GM13977 (cell line): ENCODE measurements at places on chromosomes 4 and X.

DNA sequence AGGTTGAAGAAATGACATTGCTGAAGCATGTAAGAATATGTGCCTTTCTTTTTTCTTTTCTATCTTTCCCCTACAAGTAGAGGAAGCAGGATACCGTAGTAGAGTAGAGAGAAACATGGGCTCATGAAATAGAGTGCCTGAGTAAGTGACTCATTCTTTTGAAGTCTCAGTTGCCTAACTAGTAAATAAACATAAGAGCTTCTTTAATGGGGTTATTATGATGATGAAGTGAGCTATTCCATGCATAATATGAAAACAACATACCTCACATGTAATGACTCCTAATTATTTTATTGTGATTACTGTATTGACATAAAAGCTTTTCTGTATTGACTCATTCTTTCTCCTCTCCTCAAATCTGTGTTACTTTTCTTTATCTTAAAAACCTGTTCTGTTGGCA is 1538.2 kb downstream of the TECRL start:
- no peak for DNase-seq

DNA sequence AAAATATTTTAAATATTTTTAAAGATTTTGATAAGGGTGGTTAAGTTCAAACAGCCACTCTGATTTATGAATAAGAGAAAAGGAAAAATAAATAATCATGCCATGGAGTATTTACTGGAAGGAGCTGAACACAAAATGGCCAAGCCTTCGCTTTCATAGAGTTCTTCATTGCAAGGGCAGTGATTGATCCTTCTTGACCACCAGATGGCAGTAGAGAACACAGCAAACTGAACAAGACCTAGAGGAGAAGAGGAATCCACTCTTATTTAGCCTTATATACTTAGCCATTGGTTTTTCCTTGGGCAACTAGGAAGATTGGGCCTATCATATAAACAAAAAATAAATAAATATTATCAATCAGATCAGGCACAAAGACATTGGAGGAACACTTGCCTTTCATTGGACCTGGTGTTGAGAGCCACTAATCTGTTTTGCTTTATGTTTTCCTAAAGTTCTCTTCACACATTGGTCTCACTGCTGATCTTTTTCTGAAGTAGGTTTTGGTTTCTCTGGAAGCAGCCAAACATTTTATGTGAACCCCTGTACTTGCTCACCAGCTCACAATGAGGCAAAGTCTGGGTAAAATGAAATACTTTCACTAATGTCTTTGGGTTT is 58.1 kb upstream of the PARM1 start:
- peak; percentile 36 for DNase-seq

DNA sequence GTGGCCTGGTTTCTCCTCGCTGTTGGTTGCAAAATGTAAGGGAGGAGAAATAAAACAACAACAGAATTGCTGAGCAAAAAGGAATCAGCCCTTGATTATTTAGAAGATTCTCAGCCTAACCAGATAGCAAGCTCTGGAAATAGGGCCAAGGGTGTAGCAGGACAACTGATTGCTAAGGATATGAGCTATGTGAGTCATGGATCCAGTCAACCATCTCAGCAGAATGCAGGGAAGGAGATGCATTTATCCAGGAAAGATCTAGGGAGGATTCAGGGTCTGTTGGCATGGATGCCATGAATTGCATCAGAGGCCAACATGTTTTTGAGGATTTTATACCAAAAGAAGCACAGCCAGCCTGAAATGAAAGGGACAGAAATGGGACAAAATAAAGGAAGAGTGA is 2.2 kb upstream of the XAGE3 start:
- no peak for DNase-seq

- no peak for DNase-seq
Measured at GRCh38 chr4:69576251-69576877, 63.1 kb downstream of the UGT2A2 start.

DNA sequence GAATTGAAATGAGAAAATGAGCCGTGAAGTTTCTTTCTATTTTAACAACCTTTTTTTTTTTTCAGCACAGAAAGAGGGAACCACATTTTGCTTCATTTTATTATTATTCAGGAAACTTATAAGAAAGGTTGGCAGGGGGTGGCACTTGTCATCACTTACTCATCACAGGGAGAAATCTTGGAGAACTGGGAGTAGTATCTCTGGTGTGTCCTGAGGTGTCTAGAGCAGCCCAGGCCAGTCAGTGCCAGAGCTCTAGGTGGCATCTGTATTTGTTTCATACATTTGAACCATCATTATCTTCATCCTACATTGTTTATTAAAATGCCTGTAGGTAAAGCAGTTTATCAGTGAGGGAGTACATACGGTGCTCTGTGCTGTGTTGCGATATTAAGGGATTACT is 43.8 kb upstream of the ARHGAP24 start:
- no peak for DNase-seq

- no peak for DNase-seq
Measured at GRCh38 chrX:80705379-80705778, 104.3 kb downstream of the BRWD3 start.

- no peak for DNase-seq
Measured at GRCh38 chr4:186201535-186202230, 10.3 kb downstream of the CYP4V2 start.

GRCh38 chrX:119638725-119639471 is 32.7 kb upstream of the NKRF start:
- peak; percentile 78 for DNase-seq

DNA sequence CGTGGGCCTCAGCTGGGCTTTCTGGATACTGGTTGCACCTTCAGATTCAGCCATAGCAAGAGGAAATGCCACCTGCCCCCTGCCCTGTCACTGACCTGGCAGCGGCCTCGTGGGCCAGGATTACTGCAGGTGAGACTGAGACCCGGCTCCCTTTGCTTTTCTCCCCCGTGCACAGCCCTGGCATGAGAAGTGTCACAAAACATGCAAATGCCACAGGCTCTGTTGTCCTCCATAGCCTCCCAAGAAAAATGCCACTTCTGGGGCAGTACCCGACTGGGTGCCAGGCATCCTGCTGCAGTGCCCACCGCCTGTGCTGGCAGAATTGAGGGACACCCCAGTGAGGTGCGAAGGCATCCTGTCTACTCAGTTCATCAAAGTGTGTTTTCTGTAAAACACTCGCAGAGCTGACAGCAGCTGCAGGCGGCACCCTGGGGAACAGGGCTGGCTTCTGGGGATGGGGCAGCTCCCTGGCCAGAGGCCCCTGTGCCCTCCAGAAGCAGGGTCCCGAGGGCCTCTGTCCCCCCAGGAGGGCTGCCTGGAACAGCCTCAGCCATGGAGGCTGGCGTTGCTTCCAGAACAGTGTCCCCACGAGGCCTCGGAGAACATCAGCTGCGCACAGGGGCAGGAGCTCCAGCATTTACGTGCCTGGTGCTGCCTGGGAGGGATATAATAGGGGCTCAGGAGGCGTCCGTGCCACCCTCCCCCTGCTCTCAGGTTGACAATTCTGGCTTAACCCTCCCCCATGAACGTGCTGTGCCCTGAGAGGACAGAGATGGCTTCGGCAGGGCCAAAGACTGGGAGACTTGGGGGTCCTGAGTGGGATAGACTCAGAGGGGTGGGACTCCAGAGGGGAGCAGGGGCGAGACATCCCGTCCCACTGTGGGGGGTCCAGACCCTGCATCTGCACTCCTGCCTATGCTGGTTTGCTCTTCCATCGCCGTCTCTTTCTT is 99.5 kb upstream of the NKX1-1 start:
- DNase-seq = no peak

DNA sequence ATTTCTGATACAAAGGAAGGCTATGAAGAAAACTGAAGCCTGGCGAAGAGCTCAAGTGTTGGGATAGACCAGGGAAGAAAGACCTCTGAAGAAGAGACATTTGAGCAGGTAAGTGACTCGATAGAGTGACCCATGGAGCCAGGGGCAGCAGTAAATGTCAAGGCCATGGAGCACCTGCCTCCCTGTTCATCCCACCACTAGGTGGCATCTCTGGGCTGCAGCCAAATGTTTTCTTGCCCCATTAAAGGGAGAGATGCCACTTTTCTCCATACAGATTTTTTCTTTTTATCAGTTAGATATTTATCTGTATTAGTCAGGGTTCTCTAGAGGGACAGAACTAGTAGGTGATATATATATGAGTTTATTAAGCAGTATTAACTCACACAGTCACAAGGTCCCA is 4.9 kb upstream of the ZNF81 start:
- peak; percentile 55 for DNase-seq

DNA sequence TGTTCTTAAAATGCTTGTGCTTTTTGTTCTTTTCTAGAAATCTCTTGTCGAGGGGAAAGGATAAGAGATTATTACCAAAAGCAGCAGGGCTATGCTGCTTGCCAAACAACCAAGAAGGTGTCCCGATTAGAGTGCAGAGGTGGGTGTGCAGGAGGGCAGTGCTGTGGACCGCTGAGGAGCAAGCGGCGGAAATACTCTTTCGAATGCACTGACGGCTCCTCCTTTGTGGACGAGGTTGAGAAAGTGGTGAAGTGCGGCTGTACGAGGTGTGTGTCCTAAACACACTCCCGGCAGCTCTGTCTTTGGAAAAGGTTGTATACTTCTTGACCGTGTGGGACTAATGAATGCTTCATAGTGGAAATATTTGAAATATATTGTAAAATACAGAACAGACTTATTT is 81.5 kb upstream of the PACRGL start:
- no peak for DNase-seq

DNA sequence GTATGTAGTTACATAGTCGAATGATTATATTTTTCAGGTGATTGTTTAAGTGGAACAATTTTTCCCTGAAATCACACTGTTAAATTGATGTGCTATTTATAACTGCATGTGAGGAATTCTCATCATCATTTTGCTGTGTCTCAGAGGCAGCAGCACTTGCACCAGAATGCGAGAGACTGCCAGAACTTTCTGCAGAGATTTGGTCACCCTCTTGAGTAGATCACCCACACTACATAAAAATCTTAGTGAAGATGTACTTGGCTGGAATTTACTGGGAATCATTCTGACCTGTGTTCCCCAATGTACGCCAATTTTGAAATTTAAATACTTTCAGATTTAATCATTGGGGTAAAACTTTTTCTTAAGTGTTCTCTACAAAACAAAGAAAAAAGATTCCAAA is 5.4 kb downstream of the UGT2B4 start:
- no peak for DNase-seq

GRCh38 chrX:39862963-39863362 is 234.8 kb downstream of the BCOR start:
- no peak for DNase-seq

GRCh38 chr4:122606364-122607043 is 14.4 kb downstream of the IL21 start:
- no peak for DNase-seq

- DNase-seq = peak; percentile 28
Measured at GRCh38 chr4:184816962-184817361, 8.8 kb downstream of the ACSL1 start.

- DNase-seq = no peak
Measured at GRCh38 chr4:165151734-165152133, 39.1 kb upstream of the TMEM192 start.

- DNase-seq = no peak
Measured at GRCh38 chr4:38785041-38785790, 2.4 kb upstream of the TLR10 start.

DNA sequence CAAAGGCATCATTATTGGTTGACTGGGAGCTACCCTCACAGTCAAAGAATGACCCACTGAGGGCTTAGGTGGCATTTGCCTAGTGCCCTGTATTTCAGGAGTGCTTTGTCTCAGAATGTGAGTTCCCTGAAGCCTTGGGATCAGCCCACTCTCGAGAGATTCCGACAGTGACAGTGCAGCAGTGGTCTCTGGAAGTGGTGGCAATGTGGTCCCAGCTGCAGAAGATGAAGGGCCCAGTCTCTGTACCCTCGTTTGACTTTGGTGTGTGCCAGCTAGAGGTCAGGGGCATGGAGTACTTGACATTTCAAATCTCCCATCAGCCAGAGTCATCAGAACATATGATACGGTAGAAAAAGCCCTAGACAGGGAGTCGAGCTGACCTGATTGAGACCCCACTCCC is 153.7 kb downstream of the EFNB1 start:
- no peak for DNase-seq

DNA sequence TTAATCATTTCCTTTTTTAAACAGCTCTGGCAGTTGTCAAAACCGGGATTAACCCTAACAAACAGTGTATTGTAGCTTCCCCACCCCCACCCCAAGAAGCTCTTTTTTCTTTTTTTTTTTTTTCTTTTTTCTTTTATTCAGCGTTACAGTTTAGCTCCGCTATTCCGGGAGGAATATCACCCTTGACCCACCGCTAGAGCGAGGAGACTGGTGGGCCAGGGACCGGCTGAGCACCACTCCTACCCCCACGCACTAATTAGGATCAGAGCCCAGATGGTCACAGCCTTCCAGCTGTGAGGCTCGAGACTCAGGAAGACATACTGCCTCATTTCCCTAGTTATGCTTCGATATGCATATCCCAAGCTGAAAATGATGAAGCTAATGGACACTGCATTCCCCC is 2.0 kb downstream of the PARM1 start:
- no peak for DNase-seq

DNA sequence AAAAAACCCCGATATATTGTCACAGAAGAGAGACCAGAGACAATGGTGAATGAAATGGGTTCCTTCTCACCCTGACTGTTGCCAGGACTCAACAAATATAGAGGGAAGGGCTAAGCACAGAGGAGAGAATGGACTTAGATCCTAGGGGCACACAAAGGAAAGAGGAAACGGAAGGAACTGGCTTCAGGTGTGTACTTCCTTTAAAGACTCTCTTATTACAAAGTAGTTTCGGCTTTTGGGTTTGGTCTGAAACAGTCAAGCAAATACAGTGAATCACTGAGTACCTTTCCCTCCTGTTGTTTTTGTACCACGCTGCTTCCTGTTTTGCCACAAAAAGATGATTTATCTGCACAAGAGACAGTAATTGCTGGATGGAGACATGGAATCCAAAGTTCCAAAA is 46.1 kb upstream of the S100G start:
- no peak for DNase-seq

- DNase-seq = no peak
Measured at GRCh38 chr4:1471443-1472147, 65.4 kb upstream of the NKX1-1 start.

DNA sequence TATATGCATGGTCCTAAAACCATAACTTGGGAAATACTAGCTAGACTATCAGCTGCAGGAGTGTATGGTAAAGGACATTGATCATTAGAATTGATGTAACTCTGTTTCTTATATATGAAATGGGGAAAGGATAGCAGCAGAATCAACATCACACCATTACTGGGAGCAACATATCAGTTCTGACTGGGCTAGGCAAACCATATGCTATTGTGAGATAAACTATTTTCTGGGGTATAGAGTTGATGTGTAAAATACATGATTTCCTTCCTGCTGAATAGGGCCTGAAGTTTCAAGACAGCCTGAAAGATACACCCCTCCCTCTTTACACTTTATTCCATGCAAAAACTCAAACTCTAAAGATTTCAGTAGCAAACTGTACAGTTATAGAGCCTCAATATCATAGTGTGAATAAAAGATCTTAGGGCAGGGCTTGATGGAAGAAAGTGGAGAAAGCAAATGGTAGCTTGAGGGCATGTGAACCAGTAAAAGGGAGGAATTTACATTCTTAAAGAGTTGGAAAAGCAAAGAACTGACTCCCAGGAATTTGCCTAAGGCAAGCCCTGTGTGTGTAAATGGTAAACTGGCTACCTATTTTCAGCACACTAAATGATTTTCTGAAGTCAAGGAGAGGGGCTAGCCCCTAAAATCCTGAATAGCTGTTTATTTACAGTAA is 404.1 kb downstream of the MAPK10 start:
- no peak for DNase-seq
